ENCODE measurements at places on chromosomes 16 and 17.

GRCh38 chr17:43999024-43999423 lies 5.4 kb upstream of the NAGS start:
- no peaks in the 10 kb centered on the region for H3K4me1 ChIP-seq
- DNase-seq = no peak
- peaks cover 29% of the 10 kb centered on the region for H3K27me3 ChIP-seq
- no peaks in the 10 kb centered on the region for H3K36me3 ChIP-seq
- no peak overlapping the region for H3K4me3 ChIP-seq

- H3K36me3 ChIP-seq = peaks cover 44% of the 10 kb centered on the region
- peak overlapping the region; percentile 94 for H3K27ac ChIP-seq
- DNase-seq = no peak
These were observed 33.9 kb downstream of the CYB5D2 start for GRCh38 chr17:4176808-4177472.

DNA sequence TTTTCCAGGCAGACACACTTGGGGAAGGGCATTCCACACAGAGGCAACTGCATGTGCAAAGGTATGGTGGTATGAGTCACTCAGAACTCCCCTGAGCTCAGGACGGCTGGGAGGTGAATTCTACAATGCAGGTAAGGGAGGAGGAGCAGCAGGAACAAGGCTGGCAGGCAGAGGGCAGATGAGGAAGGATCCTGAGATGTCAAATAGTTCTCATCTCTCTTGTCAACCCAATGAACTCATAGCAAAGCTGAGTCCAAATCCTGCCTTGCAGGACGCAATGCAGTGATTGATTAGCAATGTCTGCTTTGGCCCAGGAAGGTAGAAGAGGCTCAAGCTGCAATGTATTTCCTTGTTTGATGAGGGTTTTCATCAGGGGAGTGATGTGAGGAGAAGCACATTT lies 243.5 kb downstream of the XYLT1 start:
- no peaks in the 10 kb centered on the region for H3K27me3 ChIP-seq
- H3K36me3 ChIP-seq = peaks cover 6% of the 10 kb centered on the region
- DNase-seq = no peak
- H3K4me1 ChIP-seq = peaks cover 30% of the 10 kb centered on the region
- H3K27ac ChIP-seq = peak overlapping the region; percentile 57

DNA sequence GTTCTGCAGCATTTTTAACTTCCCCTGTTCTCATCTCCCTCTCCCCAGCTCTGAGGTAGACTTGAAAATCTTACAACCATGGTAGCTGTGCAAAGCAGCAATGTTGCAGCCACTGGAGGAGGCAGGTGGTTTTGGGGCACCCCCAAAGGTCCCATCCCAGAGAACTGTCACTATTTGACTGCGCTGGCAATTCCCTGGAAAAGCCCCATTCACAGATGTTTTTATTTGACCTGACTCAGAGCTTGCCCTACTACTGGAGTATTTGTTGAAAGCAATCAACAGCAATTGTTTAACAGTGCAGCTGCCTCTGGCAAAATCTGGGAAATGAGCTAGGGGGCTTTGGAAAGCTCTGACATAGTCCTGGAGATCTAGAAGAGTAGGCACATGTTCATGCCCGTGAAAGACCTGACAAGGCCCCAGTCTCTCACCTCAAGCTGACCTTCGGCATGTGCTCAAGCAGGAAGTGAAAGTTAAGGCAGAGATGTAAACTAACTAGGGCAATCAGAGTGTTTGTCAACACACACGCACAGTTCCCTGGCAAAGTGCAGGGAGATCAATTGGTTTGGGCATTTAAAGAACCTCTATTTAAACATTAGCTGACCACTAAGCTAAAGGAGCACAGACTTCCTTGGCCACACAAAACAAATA lies 19.7 kb upstream of the PIK3R5 start:
- no peak for DNase-seq
- no peaks in the 10 kb centered on the region for H3K27me3 ChIP-seq
- peaks cover 13% of the 10 kb centered on the region for H3K4me1 ChIP-seq
- H3K4me3 ChIP-seq = no peak overlapping the region

GRCh38 chr16:72946474-72947194 lies 101.3 kb downstream of the ZFHX3 start:
- no peaks in the 10 kb centered on the region for H3K27me3 ChIP-seq
- DNase-seq = no peak
- no peak overlapping the region for H3K27ac ChIP-seq
- H3K36me3 ChIP-seq = no peaks in the 10 kb centered on the region
- H3K4me1 ChIP-seq = no peaks in the 10 kb centered on the region

DNA sequence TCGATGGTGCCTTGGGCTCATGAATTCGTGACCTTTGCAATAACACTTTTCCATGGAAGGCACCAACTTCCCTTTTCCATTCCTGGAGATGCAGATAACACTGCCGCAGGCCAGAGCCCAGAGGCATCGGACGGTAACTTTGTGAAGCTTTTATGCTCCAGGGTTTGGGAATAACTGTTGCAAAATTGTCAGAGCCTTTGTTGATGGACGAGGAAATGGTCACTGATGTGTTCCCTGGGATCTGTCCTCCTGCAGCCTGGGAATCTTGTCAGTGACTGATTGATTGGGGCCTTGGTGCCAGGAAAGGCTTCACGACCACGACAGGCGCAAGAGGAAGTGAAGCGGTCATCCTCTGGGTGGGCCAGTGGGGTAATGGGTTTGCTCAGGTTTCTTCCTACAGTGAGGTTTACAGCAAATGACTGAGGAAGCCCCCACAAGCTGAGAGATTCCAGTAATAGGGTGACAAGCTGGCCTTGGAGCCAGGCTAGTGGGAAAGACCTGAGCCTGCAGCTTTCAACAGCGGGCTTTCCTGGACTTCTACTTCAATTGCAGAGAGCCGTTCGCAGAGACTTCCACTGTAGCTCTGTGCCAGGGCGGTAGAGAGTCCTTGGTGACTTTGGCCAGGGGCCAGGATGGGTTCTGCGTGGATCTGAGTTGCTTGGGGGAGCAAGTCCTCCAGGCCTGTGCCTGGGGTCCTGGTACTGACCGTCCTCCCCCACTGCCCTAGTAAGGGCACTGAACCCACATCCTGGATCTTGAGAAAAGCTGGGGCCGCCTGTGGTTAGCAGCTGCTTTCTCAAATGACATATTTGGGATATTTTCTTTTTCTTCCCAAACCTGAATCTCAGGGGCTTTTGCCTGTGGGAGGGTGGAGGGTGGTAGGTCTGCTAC lies 37.6 kb downstream of the PGS1 start:
- peaks cover 39% of the 10 kb centered on the region for H3K4me1 ChIP-seq
- no peak for DNase-seq
- H3K27ac ChIP-seq = peak overlapping the region; percentile 82
- H3K36me3 ChIP-seq = peaks cover 21% of the 10 kb centered on the region

- H3K27me3 ChIP-seq = no peaks in the 10 kb centered on the region
- no peak for DNase-seq
- H3K36me3 ChIP-seq = peaks cover 82% of the 10 kb centered on the region
- no peak overlapping the region for H3K4me3 ChIP-seq
- peak overlapping the region; percentile 35 for H3K27ac ChIP-seq
- peaks cover 63% of the 10 kb centered on the region for H3K4me1 ChIP-seq
These were observed 5.0 kb downstream of the HERPUD1 start for GRCh38 chr16:56936950-56937349.

DNA sequence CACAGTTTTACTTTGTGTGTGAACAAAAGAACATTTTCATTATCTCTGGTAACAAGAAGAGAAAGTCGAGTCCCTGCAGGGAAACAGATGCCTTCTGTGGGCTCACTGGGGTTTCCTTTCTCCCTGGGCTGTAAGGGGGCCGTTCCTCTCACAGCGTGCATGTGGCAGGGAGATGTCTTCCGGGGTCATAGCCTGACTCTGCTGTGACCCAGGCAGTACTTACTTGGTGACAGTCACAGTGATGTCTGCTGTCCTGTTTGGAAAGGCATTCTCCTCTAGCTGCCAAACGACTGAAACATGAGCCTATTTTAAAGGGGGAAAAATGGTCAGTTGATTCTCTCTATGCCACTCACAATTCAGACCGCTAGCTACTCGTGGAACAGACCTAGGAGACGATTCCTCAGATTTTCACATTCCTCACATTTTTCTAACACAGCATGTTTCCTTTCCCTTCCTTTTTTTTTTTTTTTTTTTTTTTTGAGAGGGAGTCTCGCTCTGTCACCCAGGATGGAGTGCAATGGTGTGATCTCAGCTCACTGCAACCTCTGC lies 7.3 kb downstream of the HASPIN start:
- H3K4me3 ChIP-seq = no peak overlapping the region
- no peak for DNase-seq

GRCh38 chr17:10149573-10150399 lies 48.6 kb downstream of the GAS7 start:
- peak overlapping the region; percentile 21 for H3K4me3 ChIP-seq
- peaks cover 1% of the 10 kb centered on the region for H3K36me3 ChIP-seq
- DNase-seq = peak; percentile 14
- H3K27me3 ChIP-seq = no peaks in the 10 kb centered on the region

DNA sequence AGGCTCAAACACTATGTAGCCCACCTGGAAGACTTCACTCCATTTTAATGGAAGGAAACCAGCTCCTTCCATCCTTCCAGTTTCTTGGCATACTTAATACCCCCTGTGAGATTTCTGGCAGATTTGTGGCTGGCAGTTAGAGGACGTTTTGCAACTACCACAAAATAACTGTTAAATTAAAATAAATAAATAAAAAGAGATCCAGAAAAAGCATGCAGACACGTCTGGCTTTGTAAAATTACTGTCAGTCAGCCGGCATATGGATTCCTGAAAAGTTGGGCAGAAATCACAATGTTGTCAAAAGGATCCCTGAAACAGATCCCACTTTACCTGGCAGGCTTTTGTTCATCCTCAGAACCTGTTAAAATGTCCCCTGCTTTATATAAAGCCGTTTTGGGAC lies 113.9 kb downstream of the ASIC2 start:
- DNase-seq = no peak
- H3K27ac ChIP-seq = no peak overlapping the region
- H3K27me3 ChIP-seq = peaks cover 71% of the 10 kb centered on the region
- H3K36me3 ChIP-seq = no peaks in the 10 kb centered on the region
- H3K4me3 ChIP-seq = no peak overlapping the region

DNA sequence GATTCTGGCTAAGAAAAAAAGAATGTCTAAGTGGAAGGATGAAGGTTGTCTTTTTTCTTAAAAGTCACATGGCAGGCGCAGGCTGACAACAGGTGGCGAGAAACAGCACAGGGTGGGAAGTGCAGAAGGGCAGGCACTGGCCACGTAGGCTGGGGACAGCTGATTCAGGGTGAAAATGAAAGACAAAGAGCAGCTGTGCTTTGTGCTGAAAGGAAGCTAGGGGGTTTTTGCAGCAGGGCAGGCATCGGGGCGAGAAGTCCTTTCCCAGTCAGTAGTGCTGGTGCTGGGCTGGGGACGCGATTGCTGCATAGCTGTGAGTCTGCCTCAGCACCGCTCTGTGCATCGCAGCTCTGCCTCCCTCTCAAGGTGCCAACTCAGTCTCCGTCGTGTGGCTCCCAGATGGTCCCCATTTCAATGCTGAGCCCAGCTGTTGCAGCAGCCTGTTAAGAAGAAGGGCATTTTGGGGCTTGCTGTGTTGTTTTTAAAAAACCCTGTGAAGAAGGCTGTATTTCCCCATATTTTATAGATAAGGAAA lies 183.1 kb upstream of the CCL2 start:
- no peaks in the 10 kb centered on the region for H3K4me1 ChIP-seq
- H3K27me3 ChIP-seq = peaks cover 23% of the 10 kb centered on the region
- H3K27ac ChIP-seq = no peak overlapping the region
- no peaks in the 10 kb centered on the region for H3K36me3 ChIP-seq
- H3K4me3 ChIP-seq = no peak overlapping the region

- peaks cover 31% of the 10 kb centered on the region for H3K36me3 ChIP-seq
- no peak overlapping the region for H3K4me3 ChIP-seq
- H3K27me3 ChIP-seq = no peaks in the 10 kb centered on the region
- H3K27ac ChIP-seq = no peak overlapping the region
- no peak for DNase-seq
These were observed 4.4 kb upstream of the MYO1C start for GRCh38 chr17:1496869-1497268.

DNA sequence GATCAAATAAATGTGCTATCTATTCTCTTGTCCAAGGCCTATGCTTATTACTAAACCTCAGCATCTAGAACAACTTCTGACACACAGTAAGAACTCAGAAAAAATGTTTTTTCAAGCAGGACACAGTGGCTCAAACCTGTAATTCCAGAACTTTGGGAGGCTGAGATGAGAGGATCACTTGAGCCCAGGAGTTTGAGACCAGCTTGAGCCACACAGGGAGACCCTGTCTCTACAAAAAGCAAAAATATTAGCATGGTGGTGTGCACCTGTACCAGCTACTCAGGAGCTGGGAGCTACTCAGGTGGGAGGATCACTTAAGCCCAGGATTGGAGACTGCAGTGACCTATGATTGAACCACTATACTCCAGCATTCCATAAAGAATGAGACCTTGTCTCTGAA lies 32.5 kb downstream of the USP32 start:
- peaks cover 30% of the 10 kb centered on the region for H3K4me1 ChIP-seq
- no peak for DNase-seq
- no peak overlapping the region for H3K4me3 ChIP-seq
- peaks cover 2% of the 10 kb centered on the region for H3K36me3 ChIP-seq

DNA sequence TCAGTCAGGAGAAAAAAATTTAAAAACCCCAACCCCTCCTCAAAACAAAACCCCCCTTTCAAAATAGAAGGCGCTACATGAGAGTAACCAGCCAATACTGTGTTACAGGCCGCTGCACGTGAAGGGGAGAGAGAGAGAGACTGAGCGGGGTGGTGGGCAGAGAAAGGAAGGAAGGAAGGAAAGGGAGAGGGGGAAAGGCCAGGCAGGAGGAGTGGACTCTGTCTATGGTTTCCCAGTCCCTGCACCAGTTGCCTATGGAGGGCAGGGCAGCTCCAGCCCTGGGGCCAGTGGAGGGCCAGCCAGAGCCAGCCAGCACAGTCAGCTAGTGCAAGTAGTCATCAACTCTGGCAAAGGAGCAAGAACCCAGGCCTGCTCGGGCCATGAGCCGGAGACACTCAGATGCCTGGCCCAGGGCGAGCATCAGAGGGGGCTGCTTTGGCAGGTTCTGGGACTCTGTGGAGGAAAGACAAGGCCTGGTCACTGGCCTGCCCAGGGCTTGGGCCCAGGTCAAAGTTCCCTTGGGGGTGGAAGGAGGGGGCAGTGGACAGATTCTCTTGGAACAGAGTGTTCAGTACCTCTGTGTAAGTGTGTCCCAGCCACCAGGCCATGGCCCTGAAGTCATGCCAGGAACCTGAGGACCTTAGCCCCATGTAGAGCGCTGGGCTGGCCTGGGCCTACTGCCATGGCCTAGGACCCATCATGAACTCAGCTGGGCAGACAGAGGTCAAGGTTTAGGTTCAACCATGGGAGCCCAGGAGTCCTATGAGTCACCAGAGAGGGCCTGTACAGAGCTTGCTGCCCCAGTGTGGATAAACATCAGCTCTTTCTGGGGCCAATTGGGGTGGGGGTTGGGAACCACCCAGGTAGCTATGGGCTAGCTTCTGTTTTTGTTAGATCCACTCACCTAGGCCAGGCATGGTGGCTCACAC lies 7.3 kb upstream of the GFOD2 start:
- no peak overlapping the region for H3K27ac ChIP-seq
- no peaks in the 10 kb centered on the region for H3K4me1 ChIP-seq
- no peak overlapping the region for H3K4me3 ChIP-seq
- no peak for DNase-seq
- no peaks in the 10 kb centered on the region for H3K27me3 ChIP-seq

DNA sequence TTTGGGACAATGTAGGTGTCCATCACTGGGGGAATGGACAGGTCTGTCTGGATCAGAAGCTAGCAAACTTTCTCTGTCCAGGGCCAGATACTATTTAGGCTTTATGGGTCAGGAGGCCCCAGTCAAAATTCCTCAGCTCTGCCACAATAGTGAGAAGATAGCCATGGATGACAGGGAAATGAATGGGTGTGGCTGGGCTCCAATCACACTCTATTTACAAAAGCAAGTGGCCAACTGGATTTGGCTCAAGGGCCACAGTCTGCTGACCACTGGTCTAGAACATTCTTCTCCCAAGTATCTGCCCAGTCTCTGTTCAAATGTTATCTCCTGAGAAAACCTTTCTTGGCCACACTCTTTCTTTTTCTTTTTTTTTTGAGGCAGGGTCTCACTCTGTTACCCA lies 339.9 kb downstream of the SOX9 start:
- H3K4me3 ChIP-seq = no peak overlapping the region
- no peaks in the 10 kb centered on the region for H3K4me1 ChIP-seq
- H3K27me3 ChIP-seq = peaks cover 23% of the 10 kb centered on the region
- no peaks in the 10 kb centered on the region for H3K36me3 ChIP-seq
